ENCODE measurements at places on chromosomes 2 and 18.

- no peak for DNase-seq
Measured at GRCh38 chr2:82283075-82283474, 1978.5 kb upstream of the LRRTM1 start.

GRCh38 chr18:37252854-37253393, 312.7 kb downstream of the CELF4 start:
- no peak for DNase-seq

DNA sequence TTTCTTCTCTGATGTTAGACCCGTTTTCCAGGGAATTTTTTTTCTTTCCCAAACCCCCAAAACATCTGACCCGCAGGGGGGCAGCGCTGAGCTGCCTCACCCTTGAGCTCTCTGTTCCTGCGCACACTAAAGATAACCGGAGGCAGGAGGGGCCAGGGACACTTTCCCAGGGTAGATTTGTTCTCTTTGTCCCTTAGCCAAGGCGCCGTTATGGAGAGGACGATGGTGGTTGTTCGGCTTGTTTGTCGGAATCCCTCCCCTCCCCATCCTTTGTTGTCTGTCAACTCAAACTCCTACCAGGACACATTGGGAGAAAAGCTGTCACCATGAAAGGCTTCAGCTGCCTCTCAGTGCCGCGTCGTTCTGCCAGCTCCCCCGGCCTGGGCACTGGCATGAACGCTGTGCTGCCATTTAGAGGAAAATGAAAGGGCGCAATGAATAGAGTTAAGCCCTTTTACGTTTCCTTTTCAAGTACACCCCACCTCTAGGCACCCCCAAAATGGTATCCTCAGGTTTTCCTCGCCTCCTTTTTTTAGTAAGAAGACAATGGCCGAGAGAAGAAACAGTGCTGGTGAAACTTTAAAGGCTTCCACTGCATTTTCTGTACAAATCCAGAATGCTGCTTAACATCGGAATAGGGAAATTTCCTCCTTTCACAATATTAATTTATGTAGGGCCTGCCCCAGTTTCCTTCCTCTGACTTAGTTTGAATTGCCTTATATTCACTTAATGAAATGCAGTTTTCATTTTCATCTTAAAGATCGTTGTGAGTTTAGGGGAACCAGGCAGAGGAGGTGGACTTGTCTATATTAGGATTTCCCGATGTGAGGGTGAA, 62.1 kb downstream of the RND3 start:
- no peak for DNase-seq

- no peak for DNase-seq
Measured at GRCh38 chr2:122077771-122078170, 322.3 kb downstream of the TSN start.

- no peak for DNase-seq
Measured at GRCh38 chr2:38440655-38441054, 63.6 kb upstream of the ATL2 start.
